ENCODE measurements at places on chromosomes 2 and 18. TPM values are rescaled to one million over a fixed set of nuclear protein-coding genes. Genes with fewer than 3 reads are reported as not detected.

- DNase-seq, result no peak
Measured at GRCh38 chr2:3289971-3290370, 87.6 kb downstream of the EIPR1 start.

GRCh38 chr2:110865188-110865587 is 132.8 kb downstream of the ACOXL start:
- DNase-seq, result no peak

DNA sequence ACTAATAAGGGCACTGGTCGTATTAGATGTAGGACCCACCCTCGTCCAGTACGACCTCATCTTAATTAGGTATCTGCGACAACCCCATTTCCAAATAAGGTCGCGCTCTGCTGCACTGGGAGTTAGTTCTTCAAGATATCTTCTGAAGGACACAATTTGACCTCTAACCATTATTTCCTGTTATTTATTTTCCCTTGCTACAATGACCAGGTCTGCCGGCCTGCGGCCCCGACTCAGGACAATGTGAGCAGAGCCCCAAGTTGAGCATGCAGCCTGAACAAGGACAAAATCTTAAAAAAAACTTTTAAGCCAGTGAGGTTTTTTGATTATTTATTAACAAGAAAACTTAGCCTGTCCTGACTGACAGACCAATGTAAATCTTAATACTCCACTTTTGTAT is 107.6 kb downstream of the SMIM21 start:
- DNase-seq, result no peak

DNA sequence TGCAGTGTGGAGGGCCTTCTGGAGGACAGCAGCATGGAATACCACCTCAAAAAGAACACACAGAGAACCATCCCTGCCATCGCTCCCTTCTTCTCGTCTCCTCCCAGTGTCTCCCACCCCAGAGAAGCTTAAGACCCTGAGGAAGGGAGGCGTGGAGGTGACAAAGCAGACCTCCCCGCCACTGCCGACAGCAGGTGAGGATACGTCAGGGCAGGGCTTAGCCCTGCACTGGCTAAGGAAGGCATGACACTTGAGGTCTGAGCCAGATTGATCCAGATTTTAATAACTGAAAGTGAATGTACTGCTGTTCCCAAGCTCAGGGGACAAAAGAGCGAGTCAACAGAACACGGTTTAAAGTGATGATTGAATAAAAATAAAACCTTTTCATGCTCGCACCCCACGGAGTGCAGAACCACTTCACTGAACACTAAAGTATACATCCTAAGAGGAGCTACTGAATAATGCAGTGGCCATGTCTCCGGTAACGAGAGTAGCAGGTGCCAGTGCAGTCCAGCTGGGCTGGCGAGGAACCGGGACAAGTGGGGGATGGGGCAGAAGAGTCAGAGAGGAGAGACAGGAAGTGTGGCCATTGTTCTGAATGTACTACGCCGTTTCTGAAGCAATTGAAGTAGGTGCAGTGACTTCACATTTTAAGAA is 391.0 kb downstream of the CDH2 start:
- no peak for DNase-seq

The B4GALT6 gene
- 25.4 TPM for total RNA-seq
